ENCODE measurements at places on chromosomes 1 and 21. TPM values are rescaled to one million over a fixed set of nuclear protein-coding genes. Genes with fewer than 3 reads are reported as not detected.

The TDRD10 gene
- 0.17 TPM for total RNA-seq

The LDLRAD1 gene
- total RNA-seq: not detected

The RORC gene
- not detected for total RNA-seq

- DNase-seq: no peak
These were observed 65.3 kb downstream of the URB2 start for GRCh38 chr1:229691362-229691761.

The SSR2 gene
- total RNA-seq: 273 TPM

DNA sequence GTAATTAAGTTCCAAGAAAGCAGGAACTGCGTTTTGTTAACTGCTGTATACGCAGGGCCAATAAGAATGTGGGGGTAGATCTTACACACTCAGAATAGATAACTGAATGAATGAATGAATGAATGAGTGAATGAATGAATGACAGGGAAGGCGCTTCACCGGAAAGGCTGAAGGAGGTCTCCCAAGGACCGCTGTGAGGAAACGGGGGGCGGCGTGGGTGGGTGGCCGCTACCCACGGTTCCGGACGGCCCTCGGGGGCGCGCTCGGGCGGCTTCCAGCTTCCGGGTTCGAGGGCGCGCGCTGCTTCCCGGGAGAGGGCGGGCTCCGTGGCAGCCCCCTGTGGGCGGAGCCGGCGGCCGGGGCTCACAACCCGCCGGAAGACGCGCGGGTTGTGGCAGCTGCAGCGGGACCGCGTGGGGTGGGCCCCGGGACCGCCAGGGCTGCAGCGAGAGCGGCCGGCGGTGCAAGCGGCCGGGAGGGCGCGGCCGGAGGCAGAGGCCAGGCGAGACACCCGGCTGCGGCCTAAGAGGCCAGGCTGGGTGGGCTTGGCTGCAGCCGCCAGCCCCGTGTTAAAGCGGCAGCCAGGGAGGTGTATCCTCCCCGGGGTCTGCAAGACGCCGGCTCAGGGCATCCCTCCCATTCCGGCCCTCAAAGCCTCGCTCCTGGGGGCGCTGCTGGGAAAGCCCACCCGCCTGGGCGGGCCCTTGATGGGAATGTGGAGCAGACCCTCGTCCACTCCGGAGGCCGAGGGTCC, at the start of gene ZFP69:
ZFP69 (plus strand) TSS at position 367 of the 754 bp plus-strand sequence. CDS start 2,072 bp downstream, outside the sequence.
- peak; percentile 32 for DNase-seq

DNA sequence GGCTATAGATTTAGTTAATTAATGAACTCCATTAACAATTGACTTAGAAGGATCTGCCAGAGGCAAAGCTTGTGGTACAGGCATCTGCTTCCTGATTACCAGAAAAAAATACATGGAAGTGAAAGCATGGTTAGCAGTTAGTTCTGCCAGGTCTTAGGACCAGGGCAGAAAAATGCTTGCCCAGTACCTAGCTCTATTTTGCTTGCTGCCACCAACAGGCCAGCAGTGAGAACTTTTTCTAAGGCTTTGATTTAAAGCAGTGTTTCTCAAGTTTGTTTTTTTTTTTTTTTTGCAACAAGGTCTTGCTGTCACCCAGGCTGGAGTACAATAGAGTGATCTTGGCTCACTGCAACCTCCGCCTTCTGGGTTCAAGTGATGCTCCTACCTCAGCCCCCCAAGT, 16.4 kb upstream of the MTF1 start:
- no peak for DNase-seq

DNA sequence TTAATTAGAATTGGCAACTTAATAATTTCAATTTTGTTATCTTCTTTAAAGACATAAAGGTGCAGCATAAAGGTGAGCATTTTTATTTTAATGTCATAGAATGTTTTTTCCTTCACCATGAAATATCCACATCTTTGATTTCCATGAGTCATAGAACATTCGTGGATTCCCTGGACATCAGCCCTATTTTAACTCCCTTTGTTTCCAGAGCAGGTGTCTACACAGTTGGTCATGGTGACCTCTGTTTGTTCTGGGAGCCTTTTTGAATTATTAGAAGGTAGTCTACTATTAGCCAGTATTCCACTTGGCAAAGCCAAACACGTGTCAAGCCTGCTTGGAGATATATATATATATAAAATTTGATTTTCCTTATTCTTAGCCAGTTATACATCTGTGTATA, 572.9 kb downstream of the LTN1 start:
- DNase-seq: peak; percentile 6

The SIK1 gene
- total RNA-seq: 2.0 TPM

The SYPL2 gene
- total RNA-seq: not detected

- no peak for DNase-seq
These were observed 60.4 kb downstream of the KCNN3 start for GRCh38 chr1:154809436-154810413.

DNA sequence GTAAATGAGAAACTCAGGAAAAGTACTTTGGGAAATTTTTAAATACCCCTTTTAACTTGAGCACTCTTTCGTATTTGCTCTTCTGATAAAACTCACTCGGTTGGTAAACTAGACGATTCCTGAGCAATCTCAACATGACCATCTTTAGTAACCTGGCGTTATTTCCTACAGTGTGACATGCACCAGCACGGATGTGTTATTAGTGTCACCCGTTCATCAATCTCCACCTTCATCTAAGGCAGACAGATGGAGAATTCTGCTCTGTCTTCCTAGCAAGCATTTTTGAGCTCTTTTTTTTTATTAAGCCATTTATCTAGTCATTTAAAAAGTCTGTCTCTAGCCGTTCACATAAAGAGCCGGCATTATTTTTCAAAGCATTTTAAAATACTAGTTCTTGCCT, 155.2 kb downstream of the DISP1 start:
- DNase-seq: no peak

The NECAP2 gene
- 81.4 TPM for total RNA-seq

The ESRRG gene
- total RNA-seq: not detected

The SRGAP2B gene
- total RNA-seq: 8.6 TPM
